Natural killer cell treated with Interleukin-12 subunit alpha and Interleukin-12 subunit beta and Interleukin-15 and Interleukin-18, amount 100 ng/mL, for 72 hours (primary cell): ENCODE measurements at places on chromosomes 6 and 20.

DNA sequence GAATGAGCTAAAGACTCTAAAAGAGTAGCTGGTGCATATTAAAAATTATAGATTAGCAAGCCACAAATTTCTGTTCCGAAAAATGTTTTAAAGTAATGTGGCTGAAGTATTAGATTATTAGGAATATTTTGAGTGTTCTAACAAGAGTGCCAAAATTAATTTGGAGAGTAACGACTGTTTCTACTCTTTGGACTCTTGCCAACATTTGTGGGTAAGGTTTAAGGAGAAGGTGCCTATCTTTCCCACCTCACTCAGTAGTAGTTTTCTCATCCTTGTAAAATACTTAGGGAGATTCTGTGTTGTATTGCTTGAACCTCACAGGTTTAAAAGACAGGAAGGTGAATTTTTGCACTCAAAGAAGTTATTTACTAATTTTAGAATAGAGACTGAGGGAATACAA, 5.0 kb downstream of the HSF2 start:
- DNase-seq: no peak

GRCh38 chr6:157976345-157977175, 5.1 kb upstream of the SYNJ2 start:
- DNase-seq: no peak

- no peak for DNase-seq
Observed at GRCh38 chr6:90457867-90458259, 129.0 kb downstream of the MAP3K7 start.

DNA sequence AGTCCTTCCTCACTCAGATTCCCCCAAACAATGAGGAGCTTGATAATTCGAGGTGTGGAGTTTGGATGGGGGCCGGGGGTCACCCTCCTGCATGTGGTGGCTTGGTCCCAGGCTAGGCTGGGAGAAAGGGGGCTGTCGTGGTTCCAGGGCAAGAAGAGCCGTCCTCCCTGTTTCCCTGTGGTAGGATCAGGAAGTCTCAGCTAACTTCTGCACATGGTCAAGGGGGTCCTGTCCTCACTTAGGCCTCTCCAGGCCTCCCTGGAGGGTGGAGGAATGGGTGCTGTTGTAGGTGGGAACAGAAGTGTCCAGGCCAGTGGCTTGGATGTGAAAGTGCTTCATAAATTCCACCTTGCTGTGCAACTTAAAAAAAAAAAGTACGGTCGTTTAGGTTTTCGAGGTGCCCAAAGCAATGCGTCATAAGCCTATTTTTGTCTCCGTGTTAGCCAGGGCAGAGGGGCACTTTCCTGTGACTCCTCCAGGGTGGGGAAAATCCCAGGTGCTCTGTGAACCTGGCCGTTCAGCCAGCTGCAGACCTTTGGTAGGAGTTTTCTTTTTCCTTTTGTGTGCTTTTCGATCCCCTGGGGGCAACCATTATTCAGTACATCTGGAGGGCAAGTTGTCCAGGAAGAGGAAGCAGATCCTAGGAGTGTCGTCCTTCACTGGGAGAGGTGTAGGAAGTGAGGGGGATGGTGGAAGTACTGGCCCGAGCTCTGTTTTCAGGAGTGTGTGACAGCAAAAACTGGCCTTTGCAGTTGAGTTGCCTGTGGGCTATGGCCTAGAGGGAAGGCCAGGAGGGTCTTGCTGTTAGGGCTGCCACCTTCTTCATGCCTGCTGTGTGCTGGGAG, 9.6 kb downstream of the IGF2R start:
- peak; percentile 85 for DNase-seq

DNA sequence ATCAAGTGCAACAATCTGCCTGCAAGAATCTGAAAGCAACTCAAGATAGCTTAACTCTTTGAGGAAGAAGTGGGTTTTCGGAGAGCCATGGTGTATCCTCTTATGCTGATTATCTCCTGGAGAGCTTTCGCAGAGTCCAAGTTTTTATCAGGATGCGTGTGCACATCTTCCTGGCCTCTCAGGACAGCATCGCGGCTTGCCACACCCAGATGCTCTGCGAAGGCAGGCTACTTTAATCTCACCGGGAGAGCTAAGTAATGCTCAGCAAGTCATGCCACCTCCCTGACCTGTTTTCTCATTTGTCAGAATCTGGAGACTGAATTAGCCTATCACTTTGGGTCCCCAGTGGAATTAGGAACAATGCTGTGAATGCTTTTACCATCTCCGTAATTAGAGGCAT, 52.9 kb downstream of the TTI1 start:
- DNase-seq: no peak

- DNase-seq: no peak
Observed at GRCh38 chr20:37992802-37993409, 40.4 kb downstream of the TTI1 start.

DNA sequence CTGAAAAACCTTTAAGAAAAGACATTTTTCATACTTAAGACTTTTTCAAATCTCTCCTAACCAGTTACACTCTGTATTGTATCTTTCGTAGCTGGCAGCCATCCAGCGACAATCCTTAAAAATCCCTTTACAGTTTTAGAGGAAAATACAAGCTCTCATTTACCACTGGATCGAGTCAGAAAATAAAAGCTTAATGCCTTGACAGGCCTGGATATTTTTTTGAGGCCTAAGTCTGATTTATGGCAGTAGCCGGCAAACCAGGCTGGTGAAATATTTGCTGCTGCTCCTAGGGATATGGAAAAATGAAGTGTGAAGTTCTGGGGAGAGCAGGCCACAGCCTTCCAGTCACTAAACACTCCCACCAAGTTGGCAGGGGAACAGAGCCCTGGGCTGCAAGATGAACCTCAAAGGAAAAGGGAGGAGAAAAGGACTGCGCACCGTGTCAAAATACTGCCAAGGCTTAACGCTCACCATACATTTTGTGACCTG, 213.0 kb upstream of the SUPT3H start:
- DNase-seq: no peak

- no peak for DNase-seq
Observed at GRCh38 chr6:76681781-76682180, 609.3 kb upstream of the IMPG1 start.

- no peak for DNase-seq
Observed at GRCh38 chr20:20744170-20744725, 31.8 kb upstream of the RALGAPA2 start.

DNA sequence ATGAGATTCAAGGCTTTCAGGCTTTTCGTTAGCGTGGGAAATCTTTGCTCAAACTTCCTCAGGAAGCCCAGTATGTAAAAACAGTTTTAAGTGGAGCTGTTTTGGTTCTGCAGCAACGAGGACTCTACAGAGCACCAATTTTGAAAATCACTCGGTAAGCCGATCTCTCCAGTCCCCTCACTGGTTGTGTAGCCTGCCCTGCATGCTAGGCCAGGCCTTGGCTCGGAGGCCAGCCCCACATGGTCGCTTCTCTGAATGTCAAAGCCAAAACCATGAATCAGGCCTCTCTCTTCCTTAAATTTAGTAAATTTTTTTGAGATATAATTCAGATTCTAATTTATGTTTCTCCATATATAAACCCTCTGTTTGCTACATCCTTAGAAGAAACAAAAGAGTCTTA, 108.0 kb downstream of the CHD6 start:
- no peak for DNase-seq

- DNase-seq: no peak
Observed at GRCh38 chr6:54076159-54076789, 35.0 kb upstream of the MLIP start.
